ENCODE measurements at places on chromosomes 11 and 22.

GRCh38 chr11:32069361-32070058, 21.4 kb upstream of the RCN1 start:
- no peak for DNase-seq

DNA sequence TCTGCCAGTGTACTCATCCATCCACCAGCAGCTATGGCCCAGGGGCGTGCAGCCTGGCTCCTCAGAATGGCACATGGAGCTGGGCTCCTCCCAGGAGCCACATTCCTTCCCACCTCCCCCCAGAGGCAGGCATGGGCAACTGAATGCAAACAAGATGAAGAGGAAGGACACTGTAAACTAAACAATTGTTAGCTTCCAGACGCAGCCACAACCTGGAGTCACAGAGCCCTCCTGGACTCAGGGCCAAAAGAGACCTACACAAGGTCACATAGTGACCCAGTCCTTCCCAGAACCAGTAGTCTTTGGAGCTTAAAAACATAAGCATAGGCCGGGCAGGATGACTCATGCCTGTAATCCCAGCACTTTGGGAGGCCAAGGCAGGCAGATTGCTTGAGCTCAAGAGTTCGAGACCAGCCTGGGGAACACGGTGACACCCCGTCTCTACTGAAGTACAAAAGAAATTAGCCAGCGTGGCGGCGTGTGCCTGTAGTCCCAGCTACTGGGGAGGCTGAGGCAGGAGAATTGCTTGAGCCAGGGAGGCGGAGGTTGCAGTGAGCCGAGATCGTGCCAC, 30.7 kb upstream of the CLDN5 start:
- no peak for DNase-seq

GRCh38 chr11:78031629-78032028, 8.6 kb upstream of the KCTD14 start:
- no peak for DNase-seq

- no peak for DNase-seq
These were observed 17.7 kb downstream of the DLAT start for GRCh38 chr11:112042961-112043304.

DNA sequence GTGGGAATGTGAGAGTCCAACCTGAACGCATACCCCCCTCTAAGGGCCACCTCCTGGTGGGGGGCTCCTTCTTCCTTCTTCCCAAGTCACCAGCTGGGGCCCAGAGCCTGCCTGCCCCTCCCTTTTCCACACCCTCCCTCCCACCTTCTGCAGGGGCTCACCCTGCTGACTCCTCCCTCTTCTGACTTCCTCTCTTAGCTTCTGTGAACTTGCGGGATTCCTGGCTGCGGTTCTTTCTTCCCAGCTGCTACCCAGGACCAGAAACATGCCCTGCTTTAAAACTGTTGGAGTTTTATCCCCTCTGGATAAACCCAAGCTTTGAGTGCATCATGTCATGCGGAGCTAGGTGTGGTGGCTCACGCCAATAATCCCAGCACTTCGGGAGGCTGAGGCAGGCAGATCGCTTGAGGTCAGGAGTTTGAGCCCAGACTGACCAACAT, 10.2 kb downstream of the LRRC74B start:
- DNase-seq = no peak

DNA sequence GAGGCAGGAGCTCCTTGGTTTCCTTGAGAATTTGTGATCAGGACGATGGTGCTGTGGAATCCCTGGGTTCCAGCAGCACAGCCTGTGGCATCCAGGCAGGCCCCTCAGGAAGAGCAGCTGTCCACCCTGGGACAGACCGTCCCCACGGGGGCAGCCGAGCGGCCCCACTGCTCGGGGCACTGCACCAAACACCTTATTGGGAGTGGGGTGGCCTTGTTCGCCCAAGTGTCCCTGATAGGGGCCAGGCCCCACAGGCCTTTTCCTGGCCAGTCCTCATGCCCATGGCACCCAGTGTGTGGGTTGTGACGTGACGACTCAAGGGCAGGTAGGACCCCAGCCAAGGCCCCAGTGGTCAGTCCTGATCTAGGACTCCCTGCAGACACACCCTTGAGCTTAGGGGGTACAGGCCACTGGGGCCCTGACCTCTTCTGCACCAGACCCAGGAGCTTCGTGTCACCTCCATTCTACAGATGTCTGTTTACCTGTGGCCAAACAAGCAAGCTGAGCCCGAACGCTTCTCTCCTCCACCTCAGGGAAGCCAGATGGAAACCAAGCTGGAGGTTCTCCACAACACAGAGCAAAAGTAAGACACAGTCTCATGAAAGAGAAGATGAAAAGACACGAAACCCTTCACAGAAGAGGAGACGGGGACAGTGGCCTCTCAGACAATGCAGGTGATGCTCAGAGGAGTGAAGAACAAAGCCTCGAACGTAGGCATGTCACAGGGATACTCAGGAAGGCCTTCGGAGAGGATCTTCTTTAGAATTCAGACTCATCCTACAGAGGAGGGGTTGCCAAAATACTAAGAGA, 1.6 kb upstream of the BRD1 start:
- DNase-seq = no peak

- DNase-seq = no peak
These were observed 80.3 kb upstream of the NECTIN1 start for GRCh38 chr11:119809346-119809745.

- DNase-seq = no peak
These were observed 10.7 kb upstream of the CKAP5 start for GRCh38 chr11:46856605-46857343.

GRCh38 chr11:120293038-120293800, 31.9 kb upstream of the TLCD5 start:
- DNase-seq = no peak

DNA sequence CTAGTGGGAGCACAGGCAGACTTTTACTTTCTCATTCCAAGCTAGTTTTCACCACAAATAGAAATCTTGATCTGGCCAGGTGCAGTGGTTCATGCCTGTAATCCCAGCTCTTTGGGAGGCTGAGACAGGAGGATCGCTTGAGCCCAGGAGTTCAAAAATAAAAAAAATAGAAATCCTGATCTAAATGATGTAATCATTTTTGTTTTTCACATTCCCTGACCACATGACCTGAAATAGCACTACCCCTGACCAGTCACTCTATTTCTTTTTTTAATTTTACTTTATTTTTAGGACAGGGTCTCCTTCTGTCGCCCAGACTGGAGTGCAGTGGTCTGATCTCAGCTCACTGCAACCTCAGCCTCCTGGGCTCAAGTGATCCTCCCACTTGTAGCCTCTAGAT, 2.3 kb upstream of the TCN2 start:
- no peak for DNase-seq

- DNase-seq = no peak
These were observed 54.8 kb upstream of the B3GAT1 start for GRCh38 chr11:134466610-134467567.

DNA sequence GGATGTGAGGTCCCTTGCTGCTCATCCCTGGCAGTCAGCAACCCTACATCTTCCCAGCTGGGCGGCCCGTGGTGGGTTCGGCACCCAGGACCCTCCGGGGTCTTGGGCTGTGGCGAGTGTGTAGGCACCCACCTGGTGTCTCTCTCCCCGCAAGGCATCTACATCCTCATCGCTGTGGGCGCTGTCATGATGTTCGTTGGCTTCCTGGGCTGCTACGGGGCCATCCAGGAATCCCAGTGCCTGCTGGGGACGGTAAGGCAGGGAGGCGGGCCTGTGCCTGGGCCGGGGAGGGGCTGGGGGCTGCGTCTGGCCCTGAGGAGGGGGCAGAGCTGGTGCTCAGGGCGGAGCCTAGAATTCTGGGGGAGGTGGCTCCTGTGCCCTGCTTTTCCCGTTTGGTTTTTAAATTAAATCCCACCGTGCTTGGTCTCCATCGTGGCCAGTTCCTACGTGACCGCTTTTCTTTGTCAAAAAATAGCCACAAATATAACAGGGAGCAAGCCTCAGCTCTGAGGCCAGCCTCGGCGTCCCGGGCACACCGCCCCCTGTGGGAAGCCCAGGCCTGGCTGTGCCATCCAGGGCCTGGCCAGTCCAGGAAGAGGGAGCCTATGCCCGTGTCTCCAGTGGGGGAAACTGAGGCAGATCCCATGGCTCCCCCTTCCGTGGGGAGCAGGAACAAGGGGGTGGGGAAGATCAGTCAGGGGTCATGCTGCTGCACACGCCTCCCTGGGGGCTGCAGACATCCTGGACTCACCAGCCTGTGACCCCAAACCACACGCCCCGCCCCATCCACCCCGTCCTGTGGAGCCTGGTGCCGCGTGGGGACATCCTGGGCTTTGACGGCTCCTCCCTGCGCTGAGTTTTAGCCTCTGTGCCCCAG, 6.4 kb upstream of the TSSC4 start:
- DNase-seq = no peak

DNA sequence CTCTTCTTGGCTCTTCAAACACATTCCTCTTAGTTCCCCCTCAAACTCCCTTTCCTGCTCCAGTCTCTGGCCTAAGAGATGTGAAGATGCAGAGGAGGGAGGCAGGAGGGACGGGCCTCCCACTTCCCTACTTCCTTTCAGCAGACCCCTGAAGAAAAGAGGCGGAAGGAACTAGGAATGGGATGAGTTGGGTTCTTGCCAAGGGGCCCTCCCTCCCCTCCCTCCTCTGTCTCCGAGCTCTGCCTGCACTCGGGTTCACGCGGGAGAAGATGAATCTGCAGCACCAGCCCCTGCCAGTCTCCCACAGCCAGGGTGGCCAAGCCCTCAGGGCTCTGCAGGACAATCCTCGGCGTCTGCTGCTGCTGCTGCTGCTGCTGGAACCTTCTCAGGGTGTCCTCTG, 24.3 kb upstream of the PKNOX2 start:
- DNase-seq = no peak

- peak; percentile 8 for DNase-seq
These were observed 26.8 kb upstream of the RAG1 start for GRCh38 chr11:36540998-36541397.

DNA sequence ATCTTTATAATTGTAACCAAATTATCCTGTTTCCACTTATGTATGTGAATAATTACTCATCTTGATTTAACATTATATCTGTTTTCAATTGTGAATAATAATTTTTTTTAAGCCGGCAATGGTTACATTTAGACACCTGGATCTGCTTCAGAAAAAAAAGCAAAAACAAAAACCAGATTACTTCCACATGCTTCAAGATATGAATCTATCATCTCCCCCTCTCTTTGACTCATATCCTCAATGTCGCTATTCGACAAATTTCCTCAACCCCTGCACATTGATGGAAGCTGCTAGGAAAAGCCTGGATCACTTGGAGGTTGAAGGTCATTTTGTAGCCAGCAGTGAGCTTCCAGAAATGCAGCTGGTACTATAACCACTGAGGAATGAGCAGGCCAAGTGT, 42.7 kb downstream of the SLC1A2 start:
- no peak for DNase-seq

DNA sequence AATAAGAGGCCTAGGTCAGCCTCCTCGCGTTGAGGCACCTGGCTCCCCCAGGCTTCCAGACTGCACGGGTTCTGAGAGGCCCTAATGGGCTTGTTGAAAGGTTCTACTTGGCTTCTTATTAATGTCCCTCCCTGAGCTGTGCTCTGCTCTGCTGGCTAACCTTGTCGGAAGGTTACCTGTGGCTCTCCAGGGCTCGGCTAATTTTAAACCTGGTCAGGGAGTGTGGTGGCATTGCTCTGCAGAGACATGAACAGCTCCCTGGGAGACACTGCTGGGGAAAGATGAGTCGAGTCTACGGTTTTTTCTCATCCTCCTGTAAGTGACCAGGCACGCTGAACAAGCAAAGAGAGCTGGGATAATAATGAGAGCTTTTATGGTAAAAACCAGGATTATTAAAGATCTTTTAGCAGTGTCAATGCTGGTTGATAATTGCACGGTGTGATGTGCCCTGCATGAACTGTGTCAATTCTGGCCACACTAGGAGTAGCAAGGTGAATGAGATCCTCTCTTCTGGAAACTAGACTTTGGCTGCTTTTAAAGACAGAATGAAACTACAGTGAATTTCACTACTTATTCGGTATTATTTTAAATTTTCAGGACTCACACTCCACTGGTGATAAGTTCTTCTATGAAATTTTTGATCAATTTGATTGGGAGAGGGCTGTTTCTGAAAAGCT, 70.7 kb downstream of the TEAD1 start:
- DNase-seq = no peak

GRCh38 chr11:44198146-44198724, 102.8 kb downstream of the EXT2 start:
- no peak for DNase-seq

DNA sequence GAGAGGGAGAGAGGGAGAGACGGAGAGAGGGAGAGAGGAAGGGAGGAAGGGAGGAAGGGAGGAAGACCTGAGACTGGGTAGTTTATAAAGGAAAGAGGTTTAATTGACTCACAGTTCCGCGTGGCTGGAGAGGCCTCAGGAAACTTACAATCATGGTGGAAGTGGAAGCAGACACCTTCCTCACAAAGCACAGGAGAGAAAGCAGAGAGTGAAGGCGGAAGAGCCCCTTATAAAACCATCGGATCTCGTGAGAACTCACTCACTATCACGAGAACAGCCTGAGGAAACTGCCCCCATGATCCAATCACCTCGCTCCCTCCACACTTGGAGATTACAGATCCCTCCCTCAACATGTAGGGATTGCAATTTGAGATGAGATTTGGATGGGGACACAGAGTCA, 12.2 kb upstream of the CARS1 start:
- no peak for DNase-seq

- DNase-seq = no peak
These were observed 25.0 kb upstream of the YPEL1 start for GRCh38 chr22:21760640-21761039.

GRCh38 chr22:37802310-37803194, 5.2 kb upstream of the GCAT start:
- no peak for DNase-seq

DNA sequence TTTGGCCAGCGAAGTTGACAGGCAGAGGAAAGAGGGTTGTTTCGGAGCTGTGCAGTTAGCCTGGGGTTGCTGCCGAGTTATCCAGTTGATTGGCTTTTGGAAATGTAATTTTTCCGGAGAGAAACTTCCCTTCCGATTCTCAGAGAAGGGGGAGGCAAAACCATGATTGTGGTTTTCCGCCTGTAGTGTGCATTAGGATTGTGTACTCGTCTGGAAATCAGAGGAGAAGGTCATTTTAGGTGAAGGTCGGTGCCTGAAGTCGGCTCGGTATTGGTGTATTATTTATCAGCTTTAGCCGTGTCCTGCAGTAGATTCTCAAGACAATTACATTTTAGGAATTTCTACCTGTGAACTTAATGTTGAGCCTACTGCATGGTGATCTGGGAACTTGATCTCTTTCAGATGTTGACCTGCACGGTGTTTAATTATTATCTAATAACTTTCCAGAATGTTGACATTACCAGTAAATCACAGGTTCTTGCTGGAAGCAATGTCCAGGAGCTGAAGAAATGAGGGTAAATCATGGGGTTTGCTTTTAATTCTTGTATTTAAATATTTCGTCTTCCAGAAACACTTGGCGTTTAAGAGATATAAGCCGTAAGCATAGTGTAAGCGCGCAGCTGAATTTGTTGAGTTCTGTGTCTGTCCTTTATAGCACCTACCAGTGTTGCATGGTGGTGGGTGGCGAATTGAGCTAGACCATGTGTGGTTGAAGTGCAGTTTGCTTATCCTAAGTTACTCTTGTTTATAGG, 1.3 kb downstream of the ARHGEF12 start:
- no peak for DNase-seq

GRCh38 chr11:46333394-46333947, 13.8 kb upstream of the DGKZ start:
- no peak for DNase-seq

GRCh38 chr11:8733852-8734251, 51.3 kb downstream of the RPL27A start:
- DNase-seq = no peak

Data from stimulated activated naive CD8-positive, alpha-beta T cell treated with anti-CD3 and anti-CD28 coated beads, Interleukin-15, amount 100 ng/mL, for 72 hours (primary cell).